ENCODE measurements at places on chromosomes 5 and 9. TPM values are rescaled to one million over a fixed set of nuclear protein-coding genes. Genes with fewer than 3 reads are reported as not detected.

The CER1 gene
- not detected for total RNA-seq

The ENTPD2 gene
- not detected for total RNA-seq

The PELO gene
- 28.8 TPM for total RNA-seq

The SUSD3 gene
- 55.5 TPM for total RNA-seq

The EQTN gene
- not detected for total RNA-seq

The SHC3 gene
- total RNA-seq: 4.1 TPM

The TAF11L8 gene
- not detected for total RNA-seq

Measured in myometrial cell (primary cell).